CD4-positive, alpha-beta T cell treated with Interleukin-17A for 1 hour (primary cell): ENCODE measurements at places on chromosomes 4 and X.
A peak's percentile ranks its signal among the peaks of the same experiment; 100 is the strongest.

DNA sequence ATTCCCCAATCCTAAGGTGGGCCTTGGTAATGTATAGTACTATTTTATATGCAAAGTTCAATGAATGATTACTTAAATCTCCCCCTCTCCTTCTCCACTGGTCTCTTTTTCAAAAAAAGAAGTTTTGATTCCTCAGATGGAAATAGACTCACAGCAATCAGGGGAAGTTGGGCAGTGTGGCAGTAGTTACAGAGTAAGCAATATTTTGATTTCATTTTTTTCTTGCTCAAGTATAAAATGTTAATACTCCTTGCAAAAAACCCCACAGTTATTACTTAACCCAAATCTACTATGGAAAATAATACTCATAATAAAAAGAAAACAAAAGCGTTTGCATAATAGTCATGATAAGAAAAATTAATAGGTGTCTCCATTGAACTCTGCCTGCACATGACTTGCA, 56.9 kb upstream of the CXCL8 start:
- DNase-seq = no peak

- no peak for DNase-seq
Measured at GRCh38 chr4:3249711-3250437, 915 bp downstream of the MSANTD1 start.

DNA sequence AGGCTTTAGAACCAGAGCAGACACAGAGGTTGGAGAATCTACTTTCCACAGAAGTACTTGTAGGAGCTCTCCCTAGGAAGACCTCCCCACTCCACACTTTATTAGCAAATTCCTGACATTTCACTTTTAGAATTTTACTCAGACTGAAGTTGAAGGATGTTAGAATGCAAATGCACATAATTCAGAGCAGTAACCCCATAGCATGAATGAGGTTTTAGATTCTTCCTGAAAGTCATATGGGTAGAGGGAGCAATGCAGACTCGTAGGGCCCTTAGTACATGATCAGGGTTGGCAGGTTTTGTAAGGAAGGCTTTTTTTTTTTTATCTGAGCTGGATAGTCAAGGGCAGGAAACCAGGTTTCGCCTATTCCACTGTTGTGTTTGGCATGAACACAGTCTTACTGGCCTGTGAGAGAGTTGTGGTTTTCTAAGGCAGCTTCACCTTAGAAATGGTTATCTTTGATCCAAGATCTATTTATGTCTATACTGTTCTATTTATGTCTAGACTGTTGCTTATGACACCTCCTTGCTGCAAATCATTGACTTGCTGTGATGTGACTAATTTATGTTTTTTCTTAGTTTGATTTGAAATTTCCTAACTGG, 48.9 kb downstream of the SPATA18 start:
- no peak for DNase-seq

DNA sequence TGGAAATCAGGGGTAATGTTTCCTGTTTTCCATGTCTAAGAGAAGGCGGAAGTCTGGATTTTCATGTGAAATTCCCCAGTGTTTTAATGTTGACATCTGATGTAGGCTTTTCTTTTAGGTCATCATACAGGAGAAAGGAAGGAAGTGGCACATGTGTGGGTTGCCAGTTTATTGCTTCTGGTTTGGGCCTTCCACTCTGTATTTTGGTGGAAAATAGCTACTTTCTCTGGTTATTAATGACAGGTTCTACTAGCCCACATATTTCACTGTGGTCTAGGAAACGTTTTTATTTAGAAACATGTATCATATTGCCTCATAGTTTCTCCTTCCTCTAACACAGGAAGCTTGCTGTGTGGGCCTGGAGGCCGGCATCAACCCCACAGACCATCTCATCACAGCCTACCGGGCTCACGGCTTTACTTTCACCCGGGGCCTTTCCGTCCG, 7.2 kb downstream of the PDHA1 start:
- peak; percentile 25 for DNase-seq

- DNase-seq = no peak
Measured at GRCh38 chr4:188127214-188127874, 11.9 kb upstream of the TRIML1 start.

DNA sequence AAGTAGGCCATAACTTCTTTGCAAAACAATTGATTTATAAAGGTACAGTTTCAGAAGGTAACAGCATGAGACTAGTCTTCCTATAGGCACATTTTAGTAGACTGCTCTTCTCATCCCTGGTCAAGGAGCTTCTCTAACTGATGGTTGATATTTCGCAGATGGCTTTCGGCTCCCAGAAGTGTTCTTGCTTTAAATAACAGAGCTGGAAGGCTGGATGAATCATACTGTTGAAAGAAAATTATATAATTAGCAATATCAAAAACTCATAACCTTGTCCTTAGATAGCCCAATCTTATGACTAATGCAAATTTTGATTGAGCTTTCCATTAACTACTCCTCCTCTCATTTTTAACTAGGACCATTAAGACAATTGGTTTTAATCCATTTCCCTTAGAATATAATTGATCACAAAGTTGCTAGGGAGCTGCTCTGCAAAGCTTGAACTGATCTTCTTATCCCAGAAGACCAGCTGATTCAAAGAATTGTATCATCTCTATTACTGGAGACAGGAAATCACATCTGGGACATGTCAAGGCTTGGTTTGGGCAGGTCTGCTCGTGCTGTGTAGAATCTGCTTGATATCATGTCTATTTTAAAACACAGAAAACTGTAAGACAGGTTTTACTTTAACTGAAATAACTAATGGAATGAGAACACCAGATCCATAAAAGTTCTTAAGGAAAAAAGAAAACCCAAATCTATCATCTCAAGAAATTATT, 38.6 kb downstream of the CENPU start:
- no peak for DNase-seq

GRCh38 chr4:100311181-100311580, 120.9 kb upstream of the DDIT4L start:
- no peak for DNase-seq

DNA sequence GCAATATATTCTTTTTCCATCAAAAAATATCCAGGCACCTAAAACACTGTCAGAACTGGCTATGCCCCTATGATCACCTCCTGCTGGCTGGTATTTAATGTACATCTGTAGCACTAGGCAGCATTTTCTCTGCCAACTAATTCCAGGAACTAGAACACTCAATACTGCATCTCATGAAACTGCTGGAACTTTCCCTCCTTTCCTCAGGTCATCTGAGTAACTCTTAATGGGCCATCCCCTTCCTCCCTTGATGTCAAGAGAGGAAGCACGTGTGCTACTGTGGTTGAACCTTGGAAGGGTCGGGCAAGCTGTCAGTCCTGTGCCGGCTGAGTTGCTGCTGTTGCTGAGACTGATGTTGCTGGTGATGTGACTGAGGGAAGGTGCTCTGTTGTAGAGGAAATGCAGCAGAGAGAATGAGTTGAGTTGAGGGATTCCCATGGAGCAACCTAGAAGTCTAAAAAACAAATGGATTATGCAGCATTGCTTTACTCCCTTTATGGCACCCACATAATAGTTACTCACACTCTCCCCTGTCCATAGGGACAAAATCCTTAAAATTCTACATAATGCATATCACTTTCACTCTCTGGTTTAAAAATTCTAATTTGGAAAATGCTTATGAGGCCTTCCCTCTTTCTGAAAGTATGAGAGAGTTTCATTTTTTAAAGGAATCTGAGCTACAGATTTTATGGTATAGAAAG, 39.5 kb downstream of the TMEM165 start:
- peak; percentile 13 for DNase-seq

- no peak for DNase-seq
Measured at GRCh38 chr4:176013476-176014247, 52.0 kb upstream of the WDR17 start.

GRCh38 chr4:127335073-127335620, 297.6 kb upstream of the INTU start:
- DNase-seq = no peak

DNA sequence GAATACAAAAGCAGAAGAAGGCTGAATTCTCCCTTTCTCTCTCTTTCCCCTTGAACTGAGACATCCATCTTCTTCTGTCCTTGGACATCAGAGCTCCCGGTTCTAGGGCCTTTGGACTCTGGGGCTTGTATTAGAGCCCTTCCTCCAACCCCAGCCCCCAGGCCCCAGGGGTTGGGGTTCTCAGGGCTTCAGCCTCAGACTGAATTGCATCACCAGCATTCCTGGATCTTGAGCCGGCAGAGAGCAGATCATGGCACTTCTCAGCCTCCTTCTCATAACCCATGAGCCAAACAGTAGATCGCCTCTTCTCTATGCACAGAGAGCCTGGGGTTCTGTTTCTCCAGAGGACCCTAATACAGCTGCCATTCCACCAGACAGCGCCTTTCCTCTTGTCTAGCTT, 25.3 kb upstream of the CLDN24 start:
- no peak for DNase-seq

DNA sequence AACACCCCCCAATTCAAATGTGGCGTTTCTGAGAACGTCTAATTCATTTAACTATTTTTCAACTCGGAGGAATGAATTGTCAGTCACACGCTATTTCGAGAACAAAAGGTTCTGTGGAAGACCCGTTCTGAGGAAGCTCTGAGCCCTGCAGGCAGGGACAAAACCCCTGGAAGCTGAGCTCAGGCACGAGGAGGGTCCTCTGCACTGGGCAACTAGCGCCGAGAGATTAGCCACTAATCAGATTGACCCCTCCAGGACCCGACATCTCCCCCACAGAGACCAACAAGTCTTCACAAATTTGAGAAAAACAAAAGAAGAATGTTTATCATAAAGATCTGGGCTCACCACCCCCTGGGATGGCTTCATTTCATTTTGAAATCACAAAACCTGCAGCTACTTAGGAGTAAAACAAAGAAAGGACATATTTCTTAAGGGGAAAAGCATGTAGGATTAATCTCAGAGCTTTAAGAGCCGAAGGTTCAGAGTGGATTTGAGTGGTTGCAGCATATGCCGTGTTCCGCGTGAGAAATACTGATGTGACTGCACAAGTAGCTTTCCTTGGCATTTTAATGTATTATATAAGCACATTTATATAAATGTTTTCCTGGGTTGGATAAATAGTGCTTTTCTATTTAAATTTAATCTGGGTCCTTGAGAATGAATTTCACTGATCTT, 41.8 kb downstream of the ADRA2C start:
- no peak for DNase-seq

DNA sequence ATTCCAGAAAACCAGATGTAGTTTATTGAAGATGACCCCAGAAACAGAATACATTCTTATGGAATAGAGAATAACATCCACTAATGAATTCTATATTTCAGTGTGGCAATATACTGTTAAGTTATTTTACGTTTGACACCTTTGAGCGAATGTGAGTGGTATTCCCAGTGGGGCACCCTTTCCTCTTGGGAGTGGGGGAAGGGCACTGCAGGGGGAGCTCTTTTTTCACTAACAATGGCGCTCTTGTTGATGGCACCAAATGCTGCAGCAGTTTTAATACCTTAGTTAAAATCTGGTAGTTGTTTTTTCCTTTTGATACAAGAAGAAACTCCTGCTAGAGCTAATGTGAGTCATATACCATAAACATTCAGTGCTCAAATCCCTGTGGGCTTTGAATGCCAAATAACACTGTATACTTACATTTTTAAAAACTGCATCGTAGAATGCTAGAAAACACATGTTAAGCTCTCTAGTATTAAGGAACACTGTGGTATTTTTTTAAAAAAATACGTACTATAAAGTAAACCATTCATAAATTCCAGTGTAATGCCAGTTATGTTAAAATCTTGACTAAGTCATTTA, 178.5 kb downstream of the DCHS2 start:
- no peak for DNase-seq

DNA sequence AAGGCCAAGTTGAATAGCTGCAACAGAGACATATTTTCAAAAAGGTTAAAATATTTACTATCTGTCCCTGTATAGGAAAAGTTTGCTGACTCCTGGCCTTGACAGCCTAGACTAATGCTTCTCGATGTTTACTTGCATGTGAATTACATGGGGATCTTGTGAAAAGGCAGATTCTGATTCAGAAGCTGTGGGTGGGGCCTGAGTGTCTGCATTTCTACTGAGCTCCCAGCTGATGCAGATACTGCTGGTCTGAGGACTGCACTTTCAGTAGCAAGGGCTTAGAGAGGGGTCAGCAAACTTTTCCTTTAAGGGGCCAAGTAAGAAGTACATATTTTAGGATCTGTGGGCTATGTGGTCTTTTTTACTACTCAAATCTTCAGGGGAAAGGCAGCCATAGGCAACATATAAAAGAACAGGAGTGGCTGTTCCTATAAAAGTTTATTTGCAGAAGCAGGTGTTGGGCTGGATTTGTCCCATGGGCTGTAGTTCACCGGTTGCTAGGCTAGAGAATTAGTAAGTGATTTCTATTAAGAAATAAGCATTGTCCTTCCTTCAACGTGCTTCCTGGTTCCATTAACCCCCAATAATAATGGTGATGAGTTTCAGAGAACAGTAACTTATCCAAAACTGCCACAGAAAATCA, 97.2 kb upstream of the PDE5A start:
- DNase-seq = no peak
